A673 (cell line): ENCODE measurements at places on chromosomes 1 and 21.
A peak's percentile ranks its signal among the peaks of the same experiment; 100 is the strongest.

GRCh38 chr1:103527331-103527730 is 1.8 kb downstream of the RNPC3 start:
- DNase-seq: no peak

DNA sequence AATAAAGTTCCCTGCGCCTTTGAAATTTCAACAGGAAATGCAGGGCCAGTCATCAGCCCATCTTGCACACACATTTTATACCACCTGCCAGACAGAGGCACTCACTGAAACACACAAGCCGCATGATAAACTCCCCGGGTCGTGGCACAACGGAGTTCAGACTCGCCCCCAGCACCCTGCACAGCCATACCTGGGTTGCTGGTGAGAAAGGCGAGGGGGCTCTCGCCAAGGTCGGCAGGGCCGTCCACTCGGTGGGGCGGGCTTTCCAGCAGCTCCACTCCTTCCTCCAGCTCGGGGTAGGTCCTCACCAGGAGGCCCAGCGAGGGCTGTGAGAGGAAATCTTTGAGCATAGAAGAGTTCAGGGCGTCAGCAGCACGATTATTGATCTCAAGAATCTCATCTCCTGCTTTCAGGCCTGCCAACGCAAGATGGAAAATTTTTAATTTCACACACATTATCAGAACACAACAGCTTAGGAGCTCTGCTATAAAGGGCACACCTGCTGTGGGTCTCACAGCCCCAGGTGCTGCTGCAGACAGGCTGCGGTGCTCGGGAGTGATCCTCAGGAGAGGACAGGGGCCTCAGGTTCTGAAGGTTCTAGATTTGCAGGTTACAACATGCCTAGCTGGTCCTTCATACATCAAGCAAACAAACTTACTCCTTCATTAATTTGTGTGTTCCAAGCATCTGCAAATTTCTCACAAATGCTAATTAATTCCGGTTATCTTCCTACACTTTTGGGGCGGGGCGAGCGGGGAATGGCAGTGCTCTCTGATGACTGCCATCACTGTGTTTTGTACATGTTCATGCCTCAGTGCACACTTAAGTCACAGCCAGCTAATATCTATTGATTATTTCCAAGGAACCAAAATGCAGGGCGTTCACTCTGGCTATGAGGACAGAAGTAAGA is 144.2 kb upstream of the KRTAP19-8 start:
- DNase-seq: no peak

GRCh38 chr1:172545396-172546004 is 12.6 kb downstream of the SUCO start:
- no peak for DNase-seq

DNA sequence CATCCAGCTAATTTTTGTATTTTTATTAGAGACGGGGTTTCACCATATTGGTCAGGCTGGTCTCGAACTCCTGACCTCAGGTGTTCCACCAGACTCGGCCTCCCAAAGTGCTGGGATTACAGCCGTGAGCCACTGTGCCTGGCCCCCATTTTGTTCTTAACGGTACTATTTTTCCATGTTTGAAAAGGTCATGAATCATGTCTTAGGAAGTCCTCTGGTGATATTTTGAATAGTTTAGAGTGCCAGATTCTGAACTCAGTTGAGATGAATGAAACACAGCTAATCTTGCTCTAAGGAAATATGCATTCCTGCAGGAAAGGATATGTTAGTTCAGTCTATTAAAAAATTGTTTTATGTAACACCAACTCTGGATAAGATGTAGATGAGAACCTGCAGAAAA is 62.6 kb upstream of the ATP2B4 start:
- no peak for DNase-seq

- peak; percentile 86 for DNase-seq
These were observed 288.8 kb downstream of the DPYD start for GRCh38 chr1:97632075-97632474.

DNA sequence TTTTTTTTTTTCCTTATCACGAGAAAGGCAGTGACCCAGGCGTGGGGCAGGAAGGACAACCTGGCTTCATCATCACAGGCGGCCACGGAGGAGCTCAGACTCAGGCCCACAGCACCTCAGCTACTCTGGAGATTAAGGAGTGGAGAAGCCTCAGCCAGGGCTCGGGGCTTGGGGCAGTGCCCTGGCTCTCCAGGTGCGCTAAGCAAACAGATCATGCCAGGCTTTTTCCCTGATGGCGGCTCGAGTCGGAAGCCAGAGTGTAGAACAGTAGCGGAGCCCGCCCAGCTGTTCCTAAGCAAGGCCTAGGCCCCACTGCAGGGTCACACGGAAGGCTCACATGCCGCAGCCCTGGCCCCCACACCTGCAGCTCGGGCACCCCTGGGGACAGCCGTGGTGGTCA is 70.7 kb downstream of the AGPAT3 start:
- no peak for DNase-seq

DNA sequence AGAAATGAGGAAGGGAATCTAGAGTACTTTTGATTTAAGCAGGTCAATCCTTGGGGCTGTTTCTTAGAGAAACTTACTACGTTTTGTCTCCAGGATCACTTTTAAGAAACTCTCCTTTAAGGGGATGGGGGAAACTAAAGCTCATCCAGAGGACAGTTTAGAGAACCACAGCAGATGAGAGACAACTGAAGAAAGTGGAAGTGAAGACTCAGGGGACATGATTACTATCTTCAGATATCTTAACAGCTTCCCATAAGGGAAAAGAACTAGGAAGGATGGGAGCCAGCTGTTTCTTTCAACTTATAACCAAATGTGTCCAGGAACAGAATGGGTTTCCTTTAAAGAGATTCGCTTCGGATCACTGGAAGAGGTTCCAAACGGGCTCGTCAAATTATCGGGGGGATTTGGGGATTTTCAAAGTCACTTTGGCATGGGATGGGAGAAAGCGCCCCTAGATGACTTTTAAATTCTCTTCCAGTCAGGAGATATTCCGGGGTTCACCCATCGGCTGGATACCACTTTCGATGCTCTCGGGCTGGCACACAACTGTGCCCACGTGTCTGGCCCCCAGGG is 1.2 kb downstream of the SCMH1 start:
- peak; percentile 58 for DNase-seq

- no peak for DNase-seq
These were observed 194.3 kb upstream of the CAMK1G start for GRCh38 chr1:209389258-209389657.
